Head of caudate nucleus (tissue), 42 donors: ENCODE measurements at places on chromosomes 6 and 20.
A peak's percentile ranks its signal among the peaks of the same experiment; 100 is the strongest.

DNA sequence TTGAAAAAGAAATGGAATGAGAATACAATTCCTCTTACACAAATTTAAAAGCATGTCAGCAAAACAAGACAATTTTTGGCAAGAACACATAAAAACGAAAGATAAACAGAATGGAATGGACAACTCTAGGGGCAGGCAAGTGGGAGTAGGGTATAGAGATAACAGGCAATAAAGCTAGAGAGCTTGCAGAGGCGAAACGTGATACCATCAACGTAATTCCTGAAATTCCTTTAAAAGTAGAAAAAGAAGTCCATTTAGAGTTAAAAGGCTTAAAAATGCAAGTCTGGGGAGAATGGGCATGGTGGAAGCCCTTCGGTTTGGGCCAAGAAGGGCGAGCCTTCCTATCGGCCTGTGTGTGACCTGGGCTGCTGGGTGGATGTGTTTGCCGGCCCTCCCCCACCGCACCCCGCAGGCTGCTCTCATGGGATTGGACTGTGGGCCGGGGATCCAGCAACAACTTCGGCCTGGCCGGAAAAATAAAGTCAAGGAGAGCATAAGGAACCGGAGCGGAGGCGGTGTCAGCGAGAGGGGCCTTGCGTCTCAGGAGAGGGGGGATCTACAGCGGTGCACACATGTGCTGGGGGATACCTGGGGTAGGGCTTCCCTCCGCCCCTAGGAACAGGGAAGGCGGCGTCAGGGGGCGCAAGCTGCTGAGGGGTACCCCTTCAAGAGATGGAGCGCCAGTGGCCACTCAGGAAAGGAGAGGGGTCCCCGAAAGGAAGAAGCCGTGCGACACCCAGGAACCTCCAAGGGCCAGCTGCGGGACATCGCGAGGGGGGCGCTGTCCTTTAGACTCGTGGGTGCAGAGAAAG is 4.1 kb downstream of the TMEM239 start:
- no peak for DNase-seq

GRCh38 chr6:138226700-138227315 is 8.5 kb upstream of the PBOV1 start:
- no peak for DNase-seq

DNA sequence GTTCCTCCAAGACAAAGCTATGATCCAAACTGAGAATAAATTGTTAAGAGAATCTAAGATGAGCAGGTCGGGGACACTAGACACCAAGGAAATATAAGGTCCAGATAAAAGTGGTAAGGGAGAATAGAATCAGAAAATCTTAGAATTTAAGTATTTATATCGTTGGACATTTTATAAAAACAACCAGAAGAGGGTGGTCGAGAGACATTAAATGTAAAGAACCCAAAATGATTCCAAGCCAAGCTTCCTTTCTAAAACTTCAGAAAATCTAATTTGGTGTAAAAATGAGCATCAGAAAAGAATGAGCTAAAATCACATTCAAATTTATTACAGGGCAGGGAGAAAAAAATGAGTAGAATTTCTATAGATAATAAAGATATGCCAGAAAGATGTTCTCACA is 97.8 kb upstream of the OGFRL1 start:
- DNase-seq, result no peak

GRCh38 chr20:64053841-64054661 is 4.6 kb upstream of the SOX18 start:
- no peak for DNase-seq

DNA sequence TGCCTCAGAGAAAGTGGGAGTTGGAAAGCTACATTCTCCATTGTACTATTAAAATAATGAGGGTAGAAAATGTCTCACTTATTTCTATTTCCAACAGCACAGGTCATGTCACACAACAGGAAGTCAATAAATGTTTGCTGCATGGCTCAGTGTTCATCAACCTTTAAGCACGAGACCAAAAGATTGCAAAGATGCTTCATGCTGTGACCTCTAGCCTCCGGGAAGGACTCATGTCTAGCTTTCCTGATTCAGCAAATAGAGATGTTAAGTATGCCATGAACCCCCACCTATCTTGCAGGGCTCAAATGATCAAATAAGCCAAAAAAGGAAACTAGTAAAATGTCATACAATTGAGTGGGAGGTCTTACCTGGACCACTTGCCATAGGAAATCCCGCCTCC is 57.4 kb downstream of the NCOA6 start:
- no peak for DNase-seq

DNA sequence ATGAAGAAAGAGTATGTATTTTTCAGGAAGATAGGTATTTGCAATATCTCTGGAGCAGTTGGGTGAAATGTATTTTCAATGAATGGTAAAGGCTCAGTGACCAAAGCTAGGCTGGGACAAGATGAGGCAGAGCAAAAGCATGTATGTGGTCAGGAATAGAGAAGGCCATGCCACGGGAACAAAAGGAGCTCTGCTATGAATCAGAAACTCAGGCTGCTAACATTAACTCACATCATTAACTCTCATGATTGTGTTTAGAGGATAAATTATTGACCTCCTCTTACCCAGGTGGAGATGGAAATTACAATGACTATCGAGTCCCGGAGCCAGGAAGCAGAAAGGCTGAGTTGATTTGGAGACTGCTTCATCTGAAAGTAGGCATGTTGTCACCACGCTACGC is 220.2 kb downstream of the FUT9 start:
- DNase-seq, result no peak

- DNase-seq, result no peak
These were observed 1.1 kb upstream of the SLC2A10 start for GRCh38 chr20:46708172-46708860.

DNA sequence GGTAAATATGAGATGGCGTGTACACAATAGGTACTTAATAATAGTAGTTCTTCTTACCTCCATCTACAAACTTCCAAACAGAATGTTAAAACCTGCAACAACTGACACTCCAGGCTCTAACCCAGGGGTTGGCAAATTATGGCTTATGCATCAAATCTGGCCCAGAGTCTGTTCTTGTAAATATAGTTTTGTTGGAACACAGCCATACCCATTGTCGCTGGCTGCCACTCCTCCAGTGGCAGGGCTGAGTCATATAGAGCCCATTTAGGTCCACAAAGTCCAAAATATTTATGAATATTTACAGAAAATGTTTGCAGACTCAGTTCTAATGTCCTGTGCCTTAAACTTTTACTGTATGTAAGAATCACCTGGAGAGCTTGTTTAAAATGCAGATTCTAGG is 69.9 kb upstream of the BTBD3 start:
- no peak for DNase-seq

DNA sequence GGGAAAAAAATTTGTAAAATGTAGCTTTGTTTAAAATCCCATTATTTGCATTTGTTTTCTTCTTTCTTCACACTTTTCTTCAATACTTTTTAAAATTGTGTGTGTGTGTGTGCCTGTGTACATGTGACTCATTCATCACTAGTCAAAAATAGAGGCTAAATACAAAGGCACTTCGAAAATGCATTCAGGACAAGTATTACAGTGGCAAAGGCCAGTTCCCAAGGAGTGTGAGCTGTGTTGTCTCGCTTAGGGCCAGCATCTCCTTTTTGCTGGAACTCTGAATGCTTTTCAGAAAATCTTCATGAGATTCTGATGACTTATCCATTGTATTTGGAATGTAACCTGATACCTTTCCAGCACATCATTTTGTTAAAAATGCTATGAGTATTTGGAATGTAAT is 288.5 kb upstream of the CNR1 start:
- DNase-seq, result no peak

DNA sequence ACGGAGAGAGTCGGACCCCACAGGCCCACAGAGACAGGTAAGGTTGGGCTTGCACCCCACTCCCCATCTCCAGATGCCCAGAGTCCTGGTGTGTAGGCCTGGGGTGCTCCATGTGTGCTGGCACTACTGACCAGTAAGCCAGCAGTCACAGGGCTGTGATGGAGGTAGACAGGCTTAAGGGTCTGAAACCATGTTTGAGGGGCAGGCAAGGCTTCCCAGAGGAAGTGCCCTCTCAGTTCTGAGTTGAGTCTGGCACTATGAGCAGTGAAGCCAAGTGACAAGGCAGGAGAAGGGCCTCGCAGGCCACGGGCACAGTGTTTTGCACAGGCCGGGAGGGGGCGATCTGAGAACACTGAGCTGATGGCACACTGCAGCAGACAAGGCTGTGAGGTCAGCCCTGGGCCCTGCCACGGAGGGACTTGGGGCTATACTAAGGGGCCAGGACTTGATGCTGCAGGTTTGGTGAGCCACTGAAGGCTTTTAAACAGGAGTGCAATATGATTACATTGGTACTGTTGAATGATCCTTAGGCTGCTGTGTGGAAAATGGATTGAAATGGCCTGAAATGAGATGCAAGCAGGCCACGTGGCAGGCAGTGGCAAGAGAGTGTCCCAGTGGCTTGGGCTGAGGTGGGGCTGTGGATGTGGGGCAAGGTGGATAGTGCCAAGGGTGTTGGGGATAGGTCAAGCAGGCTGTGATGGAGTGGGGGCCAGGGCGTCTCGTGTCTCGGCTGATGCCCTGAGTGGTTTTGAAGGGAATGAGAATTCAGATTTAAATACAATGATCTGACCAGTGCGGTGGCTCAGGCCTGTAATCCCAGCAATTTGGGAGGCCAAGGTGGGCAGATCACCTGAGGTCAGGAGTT is 20.3 kb downstream of the TTBK1 start:
- peak; percentile 57 for DNase-seq

- DNase-seq, result no peak
These were observed 120.2 kb downstream of the QRSL1 start for GRCh38 chr6:106749609-106750008.

DNA sequence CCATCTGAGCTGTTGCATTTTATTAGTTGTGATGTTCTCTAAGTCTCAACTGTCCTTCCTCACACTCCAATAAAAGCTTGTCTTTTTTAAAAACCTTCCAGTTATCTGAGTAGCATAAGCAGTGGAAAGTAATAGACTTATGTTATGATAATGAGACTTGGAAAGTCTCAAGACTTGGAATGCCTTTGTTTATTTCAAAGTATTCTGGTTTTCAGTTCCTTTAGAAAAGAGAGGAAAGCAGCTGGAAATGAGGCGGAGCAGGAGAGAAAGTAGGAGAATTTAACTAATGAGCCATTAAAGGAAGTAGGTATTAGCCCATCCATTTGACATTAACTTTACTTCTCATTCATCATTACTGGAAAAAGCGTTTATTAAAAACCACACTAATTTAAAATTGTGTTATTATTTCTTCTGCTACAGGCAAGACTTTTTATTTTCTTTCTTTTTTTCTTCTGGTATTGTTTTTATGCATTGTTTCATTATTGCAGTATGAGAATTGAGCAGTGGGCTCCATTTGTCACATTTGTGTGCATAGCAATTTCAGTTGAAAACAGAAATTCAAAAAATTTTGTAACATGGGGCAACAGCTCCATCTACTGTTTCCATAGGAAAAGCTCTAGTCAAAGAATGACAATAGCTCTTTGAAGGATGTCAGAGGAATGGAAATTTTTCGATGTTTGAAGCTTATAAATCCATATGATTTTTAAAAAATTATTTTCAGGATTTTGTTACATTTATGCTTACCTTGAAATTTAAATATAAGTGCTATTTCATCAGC is 194.8 kb downstream of the COL9A1 start:
- no peak for DNase-seq

GRCh38 chr20:5128886-5129285 is 2.1 kb downstream of the CDS2 start:
- DNase-seq, result no peak

DNA sequence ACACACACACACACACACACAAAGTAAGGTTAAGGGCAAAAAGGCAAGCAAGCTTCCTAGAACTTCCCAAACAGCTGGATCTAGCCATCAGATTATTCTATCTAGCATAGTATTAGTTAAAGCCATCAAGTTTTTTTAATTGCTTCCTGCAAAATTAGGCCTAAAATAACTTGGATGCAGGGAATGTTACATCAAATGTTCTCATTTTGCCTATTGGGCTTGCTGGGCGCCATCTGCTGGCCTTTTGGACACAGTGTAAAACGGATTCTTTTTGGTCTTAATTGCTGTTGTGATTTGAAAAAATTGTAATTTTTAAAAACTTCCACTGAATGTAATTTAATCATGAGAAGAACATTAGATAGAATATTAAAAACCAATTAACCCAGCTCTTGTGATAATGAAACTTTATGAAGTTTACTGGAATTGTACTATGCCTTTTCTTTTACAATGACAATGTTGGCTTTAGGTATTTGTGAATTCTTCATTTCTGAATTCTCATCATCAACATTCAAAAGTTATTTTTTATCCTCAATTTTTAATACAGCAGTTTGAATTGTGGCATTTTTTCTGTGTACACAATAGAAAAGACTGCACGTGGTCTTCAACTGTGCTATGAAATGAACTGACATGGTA is 6.8 kb downstream of the MKKS start:
- DNase-seq, result peak; percentile 81

GRCh38 chr20:44930517-44931168 is 20.8 kb downstream of the PABPC1L start:
- DNase-seq, result no peak

DNA sequence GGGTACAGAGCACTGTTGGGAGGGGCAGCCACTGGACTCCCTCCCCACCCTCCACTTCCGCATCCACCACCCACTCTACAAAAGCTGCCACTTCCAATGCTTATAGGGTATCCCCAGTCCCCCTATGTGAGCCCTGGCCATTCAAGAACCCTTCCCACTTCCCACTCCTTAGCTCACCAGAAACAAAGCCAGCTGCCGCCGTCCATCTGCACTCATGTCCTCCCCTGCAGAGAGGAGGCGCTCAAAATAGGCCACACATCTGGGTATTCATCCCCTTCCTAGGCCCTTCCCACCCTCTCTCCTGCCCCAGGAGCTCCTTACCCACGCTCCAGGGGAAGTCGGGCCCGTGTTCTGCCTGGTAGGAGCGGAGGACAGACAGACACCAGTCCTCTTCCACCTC is 6.5 kb upstream of the LY6G5C start:
- DNase-seq, result no peak

GRCh38 chr6:25297039-25297441 is 17.9 kb downstream of the CARMIL1 start:
- no peak for DNase-seq

DNA sequence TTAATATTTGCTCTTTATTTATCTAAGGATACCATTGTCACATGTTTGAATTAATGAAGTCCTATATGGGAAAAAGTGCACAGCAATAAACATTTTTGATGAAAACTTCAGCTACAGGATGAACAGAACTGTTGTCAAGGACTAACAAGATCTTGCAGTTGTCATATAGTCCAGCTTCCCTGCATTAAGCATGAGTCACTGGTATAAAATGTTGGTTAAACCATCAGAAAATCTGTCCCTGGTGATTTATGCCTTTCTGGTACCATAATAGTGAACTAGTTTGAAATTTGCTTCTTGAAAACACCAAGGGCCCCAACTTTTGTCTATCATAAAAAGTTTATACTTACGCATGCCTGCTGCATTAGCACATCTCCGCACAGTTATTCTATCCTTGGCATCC is 60.4 kb upstream of the RSPO3 start:
- no peak for DNase-seq

DNA sequence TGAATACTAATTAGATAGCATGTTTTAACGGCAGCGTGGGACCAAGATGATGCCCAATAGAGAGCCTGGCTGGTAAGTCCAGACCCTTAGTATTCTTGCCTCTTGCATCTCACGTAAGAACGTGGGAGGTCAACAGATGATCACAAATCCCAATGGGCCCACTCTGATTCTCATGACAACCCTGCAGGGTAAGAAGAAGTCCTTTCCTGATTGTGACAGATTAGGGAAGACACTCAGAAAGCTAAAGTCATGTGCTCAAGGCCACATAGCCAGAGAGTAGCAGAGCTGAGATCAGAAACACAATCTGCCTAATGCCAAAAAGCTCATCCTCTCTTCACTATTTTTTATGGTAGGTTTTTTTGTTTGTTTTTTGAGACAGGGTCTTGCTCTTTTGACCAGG is 103.8 kb downstream of the RALGAPA2 start:
- no peak for DNase-seq
